ENCODE measurements at places on chromosomes 3 and 15.

GRCh38 chr3:187274977-187275338 lies 16.6 kb downstream of the MASP1 start:
- no peak for DNase-seq

GRCh38 chr3:8052659-8053058 lies 449.0 kb upstream of the LMCD1 start:
- DNase-seq: no peak

DNA sequence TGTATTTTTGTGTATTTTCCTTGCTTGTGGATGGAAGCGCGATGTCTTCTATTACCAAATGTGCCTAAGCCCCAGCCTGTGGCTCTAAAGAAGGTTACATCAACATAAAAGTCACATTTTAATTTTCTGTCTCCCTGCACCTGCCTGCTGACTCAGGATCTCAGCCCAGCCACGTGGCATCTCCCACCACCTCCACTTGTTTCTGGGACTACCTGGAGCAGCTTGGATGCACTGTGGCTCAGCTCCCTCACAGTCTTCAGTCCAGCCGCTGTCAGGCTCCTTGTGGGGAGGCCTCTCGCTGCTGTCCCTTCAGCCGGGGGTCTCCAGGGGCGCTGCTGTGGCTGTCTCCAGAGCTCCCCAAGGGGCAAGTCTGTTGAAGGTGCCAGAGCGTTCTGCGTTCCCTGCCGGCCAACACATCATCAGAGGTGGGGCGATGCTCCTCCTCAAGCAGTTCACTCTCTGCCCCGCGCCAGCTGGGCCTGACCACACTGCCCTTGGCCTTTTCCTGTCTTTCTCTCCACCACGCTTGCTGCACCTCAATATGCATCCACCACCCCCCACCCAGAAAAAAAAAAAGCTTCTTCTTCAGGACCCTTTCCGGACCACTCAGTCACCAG lies 47.7 kb upstream of the BDH1 start:
- DNase-seq: no peak

DNA sequence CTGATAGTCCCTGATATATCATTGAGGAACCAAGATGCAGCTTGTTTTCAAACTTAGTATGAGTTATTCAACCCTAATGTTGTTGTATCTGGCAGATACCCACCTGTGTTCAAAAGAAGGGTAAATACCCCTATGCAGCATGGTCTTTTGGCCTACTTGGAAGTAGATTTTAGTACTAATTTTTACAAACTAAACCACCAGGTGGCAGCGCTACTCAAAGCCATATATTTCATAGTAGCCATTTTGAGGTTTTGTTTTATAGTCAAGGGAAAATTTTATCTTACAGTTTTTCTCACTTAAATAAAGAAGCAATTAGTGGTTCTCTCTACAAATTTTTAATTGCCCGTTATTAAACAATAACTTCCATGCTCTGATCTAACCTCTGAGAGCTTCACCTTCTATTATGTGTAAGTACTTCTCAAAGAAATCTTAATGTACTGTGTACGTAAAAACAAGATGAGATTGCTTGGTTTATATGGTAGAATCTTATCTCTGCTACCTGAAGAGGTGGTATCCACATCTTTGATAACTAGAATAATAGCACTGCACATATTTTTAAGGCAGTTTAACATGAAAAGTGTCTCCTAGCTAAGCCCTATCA lies 31.5 kb upstream of the MLF1 start:
- DNase-seq: peak; percentile 37

GRCh38 chr15:75309711-75310110 lies 26.2 kb upstream of the COMMD4 start:
- DNase-seq: no peak
